SW480 (cell line): ENCODE measurements at places on chromosomes 1 and 21.
A peak's percentile ranks its signal among the peaks of the same experiment; 100 is the strongest.

GRCh38 chr21:22106720-22107410, 1108.7 kb downstream of the NCAM2 start:
- DNase-seq = no peak

- DNase-seq = no peak
Measured at GRCh38 chr1:24939675-24940193, 9.7 kb upstream of the RUNX3 start.

- no peak for DNase-seq
Measured at GRCh38 chr1:160877221-160877620, 7.8 kb downstream of the ITLN1 start.

GRCh38 chr1:223341121-223341520, 22.9 kb downstream of the SUSD4 start:
- DNase-seq = peak; percentile 33

DNA sequence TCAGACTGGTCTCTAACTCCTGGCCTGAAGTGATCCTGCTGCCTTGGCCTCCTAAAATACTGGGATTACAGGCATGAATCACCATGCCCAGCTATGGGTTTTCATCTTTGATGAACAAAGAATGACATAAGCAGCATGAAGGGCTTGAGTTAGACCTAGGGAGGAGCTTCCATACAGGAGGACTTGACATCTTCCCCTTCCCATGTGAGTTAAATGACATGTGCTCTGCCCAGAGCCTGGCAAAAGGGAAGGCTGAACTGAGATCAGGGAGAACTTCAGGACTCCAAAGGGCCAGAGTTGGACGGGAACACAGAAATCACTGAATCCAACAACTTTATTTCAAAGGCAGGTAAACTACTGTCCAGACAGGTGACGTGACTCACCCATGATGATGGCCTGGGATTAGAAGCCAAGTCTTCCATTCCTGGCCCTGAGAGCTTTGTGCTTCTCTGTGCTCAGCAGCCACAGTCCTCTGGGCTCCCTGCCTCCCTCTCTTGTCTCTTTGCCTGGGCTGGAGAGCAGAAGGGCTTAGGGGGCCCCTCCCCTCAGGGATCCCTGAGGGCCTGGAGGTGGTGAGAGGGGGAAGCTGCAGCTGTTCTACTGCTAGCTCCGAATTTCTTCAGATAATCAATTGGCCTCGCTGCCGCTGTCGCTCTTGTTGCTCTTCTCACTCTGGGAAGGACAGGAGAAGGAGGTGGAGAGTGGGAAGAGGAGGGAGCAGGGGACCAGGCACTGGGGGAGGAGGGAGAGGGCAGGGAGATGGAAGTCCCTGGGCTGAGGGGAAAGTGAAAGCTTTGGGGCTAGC, 7.6 kb downstream of the NHLH1 start:
- DNase-seq = no peak

DNA sequence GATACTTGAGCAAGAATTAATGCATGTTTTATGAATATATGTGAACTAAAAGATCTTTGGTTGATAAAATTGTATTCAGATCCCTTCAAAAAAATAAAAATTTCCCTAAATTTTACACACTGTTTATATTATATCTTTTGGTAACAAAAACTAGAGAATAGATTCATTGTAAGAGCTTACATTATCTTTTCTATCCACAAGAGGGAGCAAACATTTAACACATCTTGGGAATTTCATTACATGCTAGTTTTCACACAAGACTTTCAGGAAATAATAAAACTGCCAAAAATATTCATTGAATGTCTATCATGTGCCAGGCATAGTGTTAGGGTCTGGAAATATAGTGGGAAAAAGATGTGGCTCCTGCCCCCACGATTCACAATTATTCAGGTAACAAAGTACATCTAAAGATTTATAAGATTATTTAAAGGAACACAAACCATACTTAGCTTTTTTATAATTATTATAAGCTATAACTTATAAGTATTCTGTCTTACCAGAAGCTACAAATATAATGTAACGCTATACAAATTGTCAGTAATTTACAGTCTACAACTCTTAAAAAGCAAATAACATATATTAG, 30.6 kb downstream of the FAF1 start:
- peak; percentile 30 for DNase-seq

- DNase-seq = no peak
Measured at GRCh38 chr1:159884296-159884695, 15.7 kb downstream of the CFAP45 start.

GRCh38 chr1:170284016-170284415, 138.3 kb downstream of the NTMT2 start:
- DNase-seq = no peak

DNA sequence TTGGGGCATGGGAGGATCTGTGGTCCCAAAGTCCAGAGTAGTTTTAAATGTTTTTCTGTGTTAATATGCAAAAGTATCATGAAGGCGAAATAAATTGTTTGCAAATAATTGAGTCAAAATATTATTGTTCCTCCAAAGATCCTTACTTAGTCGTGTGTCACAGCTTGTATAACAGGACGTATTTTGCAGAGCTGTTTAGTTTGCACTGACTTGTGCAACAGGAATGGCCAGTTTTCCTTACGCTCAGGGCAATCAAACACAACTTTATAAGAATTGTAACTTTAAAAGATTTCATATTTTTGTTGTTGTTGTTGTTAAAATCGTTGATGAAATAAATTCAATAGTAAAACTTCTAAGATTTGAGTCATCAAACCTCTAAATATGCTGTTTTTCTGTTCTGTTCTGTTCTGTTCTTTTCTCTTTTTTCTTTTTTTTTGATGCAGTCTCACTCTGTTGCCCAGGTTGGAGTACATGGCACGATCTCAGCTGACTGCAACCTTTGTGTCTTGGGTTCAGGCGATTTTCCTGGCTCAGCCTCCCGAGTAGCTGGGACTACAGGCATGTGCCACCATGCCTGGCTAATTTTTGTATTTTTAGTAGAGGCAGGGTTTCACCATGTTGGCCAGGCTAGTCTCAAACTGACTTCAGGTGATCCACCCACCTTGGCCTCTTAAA, 60.6 kb downstream of the UCK2 start:
- DNase-seq = no peak

DNA sequence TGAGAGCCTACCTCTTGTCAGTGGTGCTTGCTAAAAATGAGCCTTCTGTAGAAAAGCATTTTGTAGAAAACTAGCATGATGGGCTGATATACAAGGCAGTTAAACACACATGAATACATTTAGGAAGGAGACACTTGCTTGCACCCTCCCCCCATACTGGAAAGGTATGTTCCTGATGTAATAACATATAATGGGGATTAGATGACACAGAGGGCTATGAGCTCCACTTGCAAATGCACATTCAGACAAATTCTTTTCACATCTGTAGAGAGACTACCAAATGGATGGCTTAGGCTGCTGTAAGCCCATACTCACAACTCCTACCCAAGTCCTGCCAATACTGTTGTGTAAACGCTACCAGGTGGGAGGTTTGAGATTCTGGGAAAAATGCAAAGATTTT, 634.0 kb downstream of the SMYD3 start:
- DNase-seq = no peak

DNA sequence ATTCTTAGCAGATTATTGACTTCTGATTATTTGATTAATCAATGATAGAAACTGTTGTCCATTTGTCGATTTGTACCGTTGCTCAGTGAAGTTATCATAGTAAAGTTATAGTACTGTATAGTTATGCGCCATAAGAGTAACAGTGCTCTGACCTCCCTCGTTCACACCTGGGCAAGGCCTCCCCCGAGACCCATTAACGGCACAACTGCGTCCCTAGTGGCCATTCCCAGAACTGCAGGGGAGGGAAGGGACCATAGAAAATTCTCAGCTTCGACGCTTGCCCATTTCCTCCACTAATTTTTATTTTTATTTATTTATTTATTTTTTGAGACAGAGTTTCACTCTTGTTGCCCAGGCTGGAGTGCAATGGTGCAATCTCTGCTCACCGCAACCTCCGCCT, 334.4 kb downstream of the DSCAM start:
- no peak for DNase-seq

- peak; percentile 74 for DNase-seq
Measured at GRCh38 chr1:23916209-23917131, 3.3 kb upstream of the CNR2 start.

DNA sequence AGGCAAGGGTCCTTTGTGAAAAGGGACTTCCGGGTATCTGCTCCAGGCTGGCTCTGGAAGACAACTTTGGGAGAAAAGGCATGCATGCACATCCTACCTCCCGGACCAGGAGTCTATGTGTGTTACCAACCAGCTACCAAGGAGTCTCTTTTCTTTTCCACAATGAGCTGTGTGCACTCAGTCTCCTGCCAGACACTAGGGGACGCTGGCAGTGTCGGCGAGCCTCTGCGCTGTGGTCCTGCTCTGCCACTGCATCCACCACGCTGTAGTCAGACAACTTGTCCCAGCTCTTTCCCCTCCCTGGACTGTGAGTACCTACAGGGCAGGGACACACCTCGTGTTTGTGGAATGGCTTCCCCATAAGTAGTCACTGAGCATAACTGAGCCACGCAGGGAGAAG, 5.1 kb upstream of the SSR2 start:
- no peak for DNase-seq

GRCh38 chr1:198672124-198672523, 33.3 kb downstream of the PTPRC start:
- DNase-seq = no peak

DNA sequence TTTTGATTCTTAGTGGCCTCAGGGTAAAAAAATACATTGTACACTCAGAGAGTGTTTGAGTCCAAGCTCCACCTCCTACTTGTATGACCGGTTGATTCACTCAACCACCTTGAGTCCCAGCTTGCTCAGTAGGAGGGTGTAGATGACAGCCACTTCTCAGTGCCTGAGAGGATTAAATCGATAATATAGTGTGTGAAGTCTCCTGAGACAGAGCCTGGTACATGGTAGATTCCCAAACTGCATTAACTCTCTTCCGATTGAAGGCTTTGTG, 38.4 kb downstream of the NCMAP start:
- DNase-seq = no peak

- DNase-seq = no peak
Measured at GRCh38 chr1:98733782-98734112, 72.2 kb downstream of the SNX7 start.

GRCh38 chr1:77832901-77833300, 53.5 kb downstream of the MIGA1 start:
- DNase-seq = no peak

DNA sequence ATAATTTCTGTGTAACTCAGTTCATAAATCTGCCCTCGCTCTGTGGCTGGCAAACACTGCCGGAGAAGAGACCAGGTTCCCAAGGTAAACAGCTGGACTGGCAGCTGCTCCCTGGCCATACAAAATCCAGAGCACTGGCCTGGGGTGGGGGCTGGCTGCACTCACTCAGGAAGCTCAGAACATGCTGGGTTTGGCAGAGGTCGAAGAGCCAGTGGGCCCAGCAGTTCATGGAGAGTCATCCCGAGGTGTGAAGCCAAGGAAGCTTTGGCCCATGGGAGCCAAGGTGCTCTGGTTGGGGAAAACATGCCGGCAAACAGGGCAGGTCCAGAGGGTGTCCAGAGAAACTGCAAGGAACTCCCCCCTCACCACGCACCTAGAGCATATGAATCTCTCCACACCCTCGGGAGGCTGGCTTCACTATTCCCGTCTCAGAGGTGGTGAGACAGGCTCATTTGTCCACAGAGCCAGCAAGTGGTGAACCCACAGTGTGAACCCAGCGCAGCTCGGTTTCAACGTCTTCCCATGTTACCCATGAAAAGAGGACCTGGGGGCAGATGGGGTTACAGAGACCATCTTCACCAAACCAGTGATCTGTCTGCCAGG, 102.4 kb downstream of the DMRTB1 start:
- DNase-seq = no peak

GRCh38 chr1:12339396-12339795, 109.6 kb downstream of the VPS13D start:
- DNase-seq = no peak

DNA sequence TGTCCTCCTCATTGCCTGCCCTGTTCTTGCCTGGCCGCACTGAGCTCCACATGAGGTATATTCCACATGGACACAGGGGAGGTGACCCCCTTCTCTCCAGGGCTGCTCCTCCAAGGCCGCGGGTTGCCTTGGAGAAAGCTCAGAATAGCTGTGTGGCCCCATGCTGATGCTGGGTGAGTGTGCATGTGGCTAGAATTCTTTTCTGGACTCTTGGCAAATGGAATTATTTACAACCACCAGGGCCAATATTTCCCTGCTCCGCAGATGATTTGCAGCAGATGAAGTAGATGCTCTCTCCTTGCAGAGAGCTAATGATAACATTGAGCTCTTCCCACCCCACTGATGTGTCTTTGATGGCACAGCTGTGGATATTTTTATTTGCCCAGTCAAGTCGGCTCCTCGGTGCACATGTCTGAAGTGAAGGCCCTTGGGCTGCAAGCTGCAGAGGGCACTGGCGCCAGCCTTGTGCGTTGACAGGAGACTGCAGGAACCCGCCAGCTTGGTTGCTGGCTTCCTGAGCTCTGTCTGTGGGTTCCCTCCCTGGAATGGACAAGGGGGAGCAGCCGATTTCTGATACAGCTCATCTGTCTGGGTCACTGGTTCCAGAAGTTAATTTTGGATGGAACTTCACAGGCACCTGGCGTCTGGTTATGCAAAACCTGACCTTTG, 404.7 kb upstream of the VAMP3 start:
- DNase-seq = no peak

GRCh38 chr1:171446386-171446785, 38.9 kb upstream of the PRRC2C start:
- no peak for DNase-seq

- DNase-seq = no peak
Measured at GRCh38 chr21:35529171-35529863, 480.2 kb upstream of the RUNX1 start.

DNA sequence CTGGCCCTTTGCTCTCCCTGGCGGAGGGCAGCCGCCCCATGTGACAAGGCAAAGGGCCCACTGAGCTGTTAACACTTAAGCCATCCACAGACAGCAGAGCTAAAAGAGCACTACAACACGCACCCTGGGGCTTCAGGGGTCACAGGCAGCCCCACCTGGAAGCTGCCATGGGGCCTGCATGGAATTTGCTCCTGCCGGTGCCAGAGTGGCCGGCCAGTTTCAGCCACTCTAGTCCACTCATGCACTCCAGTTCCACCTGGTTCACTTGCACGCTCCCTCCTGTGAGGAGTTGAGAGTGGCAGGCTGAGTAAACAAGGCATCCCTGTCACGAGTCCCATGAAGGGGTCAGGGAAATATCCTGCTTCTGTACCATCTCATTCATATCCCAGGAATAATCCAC, 55.3 kb downstream of the RIMS3 start:
- DNase-seq = no peak

DNA sequence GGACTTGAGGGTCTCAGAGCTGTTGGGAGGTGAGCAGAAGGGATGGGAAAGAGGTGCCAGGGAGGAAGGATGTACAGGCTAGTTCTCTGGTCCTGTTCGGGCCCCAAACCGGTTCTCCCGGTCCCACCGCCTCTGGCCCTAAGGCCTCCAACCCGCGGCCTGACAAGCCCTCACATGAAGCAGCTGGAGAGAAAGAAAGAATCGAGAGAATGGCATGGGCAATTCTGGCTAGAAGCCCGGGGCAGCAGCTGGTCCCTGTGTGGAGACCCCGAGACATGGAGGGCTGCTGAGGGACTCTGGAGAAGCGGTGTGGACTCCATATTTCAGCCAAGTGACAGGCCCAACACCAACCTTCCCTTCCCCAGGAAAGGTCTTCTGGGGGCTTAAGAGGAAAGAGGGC, 730 bp downstream of the CDC42SE1 start:
- DNase-seq = no peak

GRCh38 chr1:231053493-231054162, 13.6 kb upstream of the FAM89A start:
- DNase-seq = no peak
